NCI-H226 (cell line): ENCODE measurements at places on chromosomes 1 and 21.

- no peak for DNase-seq
These were observed 44.5 kb downstream of the RPS6KA1 start for GRCh38 chr1:26574018-26574417.

DNA sequence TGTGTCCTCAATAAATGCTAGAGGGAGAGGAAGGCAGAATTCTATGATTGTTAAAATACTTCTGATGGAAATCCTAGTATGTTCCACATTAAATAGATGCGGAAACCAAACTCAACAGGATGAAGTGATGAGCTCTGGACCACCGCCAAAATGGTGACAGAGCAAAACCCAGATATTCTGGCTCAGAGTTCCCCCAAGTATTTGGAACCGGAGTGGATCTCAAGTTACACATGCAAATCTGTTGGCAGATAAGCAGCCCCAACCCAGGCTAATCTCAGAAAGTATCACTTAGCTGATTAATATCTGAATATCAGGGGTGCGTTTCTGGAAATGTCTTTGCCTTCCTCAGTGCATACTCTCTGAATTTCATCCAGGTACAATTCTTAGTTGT lies 17.4 kb upstream of the GRHL3 start:
- DNase-seq: no peak

DNA sequence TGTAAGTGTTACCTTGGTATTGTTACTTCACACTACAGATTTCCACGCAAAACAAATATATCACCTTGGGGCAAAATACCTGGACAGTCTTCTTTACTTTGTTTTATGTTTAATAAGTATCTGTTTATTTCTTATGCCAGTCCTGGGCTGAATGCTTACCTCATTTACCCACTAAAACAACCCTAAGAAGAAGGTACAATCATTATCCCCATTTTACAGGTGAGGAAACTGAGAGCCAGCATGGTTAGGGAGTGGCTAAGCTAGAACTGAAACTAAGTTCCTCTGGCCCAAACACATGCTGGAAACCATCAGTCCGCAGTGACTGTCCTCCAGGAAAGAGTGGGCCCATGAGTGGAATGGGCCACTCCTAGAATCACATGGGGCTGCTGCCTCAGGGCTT lies 13.0 kb upstream of the GUCA2B start:
- no peak for DNase-seq

- DNase-seq: no peak
These were observed 259.7 kb upstream of the VAMP3 start for GRCh38 chr1:7511381-7511780.

GRCh38 chr1:185054365-185055060 lies 9.2 kb downstream of the RNF2 start:
- DNase-seq: no peak

DNA sequence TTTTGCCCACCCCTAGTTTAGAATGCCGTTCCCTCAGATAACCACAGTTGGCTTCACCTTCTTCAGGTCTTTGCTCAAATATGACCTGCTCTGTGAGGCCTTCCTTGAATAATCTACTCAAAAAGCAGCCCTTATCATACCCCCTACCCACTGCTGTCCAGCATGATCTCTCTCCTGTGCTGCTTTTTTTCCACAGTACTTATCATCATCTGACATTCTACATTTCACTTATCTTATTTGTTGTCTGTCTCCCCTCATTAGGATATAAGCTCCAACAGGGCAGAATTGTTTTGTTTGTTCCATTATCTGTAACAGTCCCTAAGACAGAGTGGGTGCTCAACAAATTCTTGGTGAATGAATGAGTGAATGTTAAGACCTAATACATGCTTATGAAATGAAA lies 18.1 kb downstream of the USP24 start:
- no peak for DNase-seq

GRCh38 chr1:166814611-166815010 lies 24.7 kb upstream of the POGK start:
- peak; percentile 44 for DNase-seq

DNA sequence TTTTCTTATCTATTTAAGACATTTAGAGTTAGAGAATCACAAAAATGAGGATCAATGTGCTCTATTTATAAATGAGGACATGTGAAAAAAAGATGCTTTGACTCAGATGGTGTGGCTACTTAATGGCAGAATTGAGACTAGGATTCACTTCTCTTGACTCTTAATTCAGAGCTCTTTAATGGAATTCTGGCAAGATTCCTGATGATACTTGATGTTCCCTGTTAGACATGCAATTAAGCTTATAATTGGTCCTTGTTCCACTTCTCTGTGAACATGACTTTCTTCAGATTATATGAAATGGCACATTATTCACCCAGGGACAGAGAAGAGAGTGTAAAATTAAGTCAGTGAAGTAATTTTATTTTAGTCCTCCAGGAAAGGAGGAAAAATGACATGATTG lies 165.3 kb downstream of the LRRC7 start:
- no peak for DNase-seq

DNA sequence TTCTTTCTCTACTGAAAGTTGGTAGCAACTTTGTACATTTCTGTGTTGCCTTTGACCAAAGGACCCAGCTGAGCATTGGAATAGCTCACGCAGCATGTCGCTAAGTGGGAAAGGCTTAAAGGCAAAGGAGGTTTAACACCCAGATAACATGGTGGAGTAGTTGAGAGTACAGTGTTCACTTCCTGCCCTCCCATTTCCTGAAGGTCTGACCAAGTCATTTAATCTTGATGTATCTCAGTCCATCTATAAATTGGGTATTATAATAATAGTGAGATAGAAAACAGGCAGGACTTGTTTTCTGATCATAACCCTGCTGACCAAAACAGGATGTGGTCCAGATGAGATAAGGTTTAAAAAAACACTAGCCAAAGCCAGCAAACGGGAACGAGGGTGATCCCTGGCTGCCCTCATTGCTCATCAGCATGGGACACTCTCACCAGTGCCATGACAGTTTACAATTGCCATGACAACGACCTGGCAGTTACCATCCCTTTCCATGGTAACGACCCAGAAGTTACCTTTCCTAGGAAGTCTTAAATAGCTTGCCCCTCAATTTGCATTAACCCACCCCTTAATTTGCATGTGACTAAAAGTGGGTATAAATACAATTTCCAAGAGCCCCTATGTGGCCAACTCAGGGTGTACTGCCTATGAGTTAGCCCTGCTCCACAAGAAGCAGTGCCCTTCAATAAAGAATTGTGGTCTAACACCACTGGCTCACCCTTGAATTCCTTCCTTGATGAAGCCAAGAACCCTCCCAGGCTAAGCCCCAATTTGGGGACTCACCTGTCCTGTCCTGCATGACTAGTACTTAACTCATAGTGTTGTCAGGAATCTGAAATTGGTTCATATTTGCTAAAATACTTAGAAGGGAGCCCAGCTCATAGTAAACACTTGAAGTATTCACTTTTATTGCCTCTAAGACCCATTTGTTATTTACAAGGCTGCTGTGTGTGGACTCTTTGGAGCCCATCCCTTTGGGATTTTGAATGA lies 28.4 kb upstream of the FHAD1 start:
- DNase-seq: peak; percentile 59

DNA sequence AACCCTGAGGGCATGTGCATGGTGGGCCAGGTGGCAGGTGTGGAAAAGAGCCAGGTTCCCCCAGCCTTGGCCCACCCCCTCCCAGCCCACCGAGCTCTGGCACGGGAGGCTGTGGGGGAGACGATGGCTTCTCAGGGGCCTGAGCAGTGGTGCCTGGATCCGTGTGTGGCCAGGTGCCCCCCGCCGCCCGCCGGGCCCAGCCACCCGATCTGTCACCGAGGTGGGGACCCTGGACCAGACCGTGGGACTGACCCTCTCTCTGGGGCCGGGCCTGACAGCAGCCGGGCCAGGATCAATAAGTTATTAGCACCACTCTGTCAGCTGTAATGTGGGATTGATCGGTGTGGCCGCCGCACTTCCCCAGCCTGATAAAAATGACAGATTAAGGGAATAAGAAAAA lies 13.8 kb downstream of the SAMD11 start:
- DNase-seq: no peak

DNA sequence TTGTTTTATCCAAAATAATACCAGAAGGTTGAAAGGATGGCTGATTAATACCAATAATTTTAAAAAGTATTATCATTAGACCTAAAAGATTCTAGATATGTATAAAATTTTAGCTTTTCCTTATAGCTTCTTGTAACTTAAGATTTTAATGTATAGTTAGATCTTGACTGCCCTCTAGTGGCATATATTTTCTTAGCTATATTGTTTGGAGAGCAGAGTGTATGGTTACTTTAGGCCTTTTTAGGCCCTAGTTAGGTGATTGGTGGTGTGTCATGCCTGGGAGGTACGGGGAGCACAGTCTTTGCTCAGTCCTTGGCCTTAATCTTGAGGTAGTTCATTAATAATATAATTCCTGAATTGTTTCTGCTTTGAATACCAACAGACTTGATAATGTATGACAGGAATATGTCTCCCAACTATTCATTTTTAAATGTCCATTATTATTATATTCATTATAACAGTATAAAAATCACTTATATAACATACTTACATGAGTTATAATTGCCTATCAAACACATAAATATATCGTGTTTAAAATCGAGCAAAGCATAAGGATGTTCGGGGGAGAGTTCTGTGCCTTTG lies 328.4 kb downstream of the ZP4 start:
- DNase-seq: peak; percentile 4

GRCh38 chr1:224509907-224510306 lies 75.3 kb upstream of the WDR26 start:
- DNase-seq: no peak

DNA sequence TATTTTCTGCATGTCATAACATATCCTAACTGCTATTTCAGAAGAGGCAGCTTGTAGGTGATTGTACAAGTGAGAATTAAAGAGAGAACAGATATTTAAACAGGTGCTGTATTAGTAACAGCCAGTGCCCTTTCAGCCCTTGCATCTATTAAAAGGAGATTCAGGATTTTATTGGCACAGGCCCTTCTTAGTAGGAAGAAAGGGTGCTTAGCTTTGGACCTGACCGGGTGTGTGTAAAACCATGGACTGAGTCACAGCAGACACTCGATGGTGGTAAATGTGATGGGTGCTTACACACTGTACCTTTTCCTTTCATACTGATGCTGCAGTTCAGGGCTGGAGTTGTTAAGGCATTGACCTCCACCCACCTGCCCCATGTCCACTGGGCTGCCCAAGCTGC lies 12.7 kb upstream of the CD101 start:
- no peak for DNase-seq

DNA sequence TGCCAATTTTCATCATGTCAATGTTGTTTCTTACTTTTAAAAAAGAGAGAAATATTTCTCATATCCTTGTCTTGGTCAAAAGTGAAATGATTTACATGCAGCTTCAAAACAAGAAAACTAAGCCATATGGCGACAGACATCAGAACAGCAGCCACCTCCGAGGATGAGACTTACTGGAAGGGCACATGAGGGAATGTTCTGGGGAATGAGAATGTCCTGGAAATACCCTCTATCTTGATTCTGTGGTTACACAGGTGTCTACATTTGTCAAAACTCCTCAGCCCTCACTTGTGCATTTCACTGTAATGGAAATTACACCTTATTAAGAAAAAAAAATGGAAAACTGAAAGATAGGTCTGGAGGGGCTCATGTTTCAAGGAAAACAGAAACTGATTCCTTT lies 14.2 kb upstream of the ECE1 start:
- DNase-seq: no peak

- peak; percentile 6 for DNase-seq
These were observed 28.5 kb upstream of the RNF2 start for GRCh38 chr1:185016880-185017279.

- no peak for DNase-seq
These were observed 128.5 kb upstream of the HNRNPU start for GRCh38 chr1:244992833-244993232.

- DNase-seq: no peak
These were observed 642 bp upstream of the SLC16A1 start for GRCh38 chr1:112956544-112957132.

- no peak for DNase-seq
These were observed 20.9 kb downstream of the SDC3 start for GRCh38 chr1:30887485-30888315.

GRCh38 chr21:29481081-29481480 lies 182.4 kb downstream of the BACH1 start:
- no peak for DNase-seq

DNA sequence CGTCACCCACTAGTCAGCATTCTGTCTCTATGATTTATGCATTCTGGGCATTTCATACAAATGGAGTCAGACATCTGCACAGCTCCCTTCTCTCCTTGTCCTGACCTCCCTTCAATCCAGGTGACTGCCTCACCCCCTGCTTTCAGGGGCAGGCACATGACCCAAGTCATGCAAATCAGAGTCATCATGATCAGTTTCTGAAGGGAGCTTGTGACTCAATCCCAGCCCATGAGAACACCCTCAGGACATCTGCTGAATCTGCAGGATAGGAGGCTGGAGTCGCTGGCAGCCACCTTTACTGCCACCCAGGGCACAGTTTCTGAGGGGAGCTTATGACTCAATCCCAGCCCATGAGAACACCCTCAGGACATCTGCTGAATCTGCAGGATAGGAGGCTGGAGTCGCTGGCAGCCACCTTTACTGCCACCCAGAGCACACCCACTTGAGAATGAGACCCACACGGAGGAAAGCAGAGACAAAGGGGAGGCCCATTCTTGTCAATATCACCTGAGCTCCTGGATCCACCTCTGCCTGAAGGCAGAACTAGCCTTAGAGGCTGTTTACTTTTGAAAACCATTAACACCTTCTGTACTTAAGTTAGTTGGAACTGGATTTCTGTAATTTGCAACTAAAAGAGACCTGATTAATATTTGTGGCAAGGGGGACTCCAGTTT lies 62.3 kb upstream of the SLC25A33 start:
- DNase-seq: peak; percentile 77

DNA sequence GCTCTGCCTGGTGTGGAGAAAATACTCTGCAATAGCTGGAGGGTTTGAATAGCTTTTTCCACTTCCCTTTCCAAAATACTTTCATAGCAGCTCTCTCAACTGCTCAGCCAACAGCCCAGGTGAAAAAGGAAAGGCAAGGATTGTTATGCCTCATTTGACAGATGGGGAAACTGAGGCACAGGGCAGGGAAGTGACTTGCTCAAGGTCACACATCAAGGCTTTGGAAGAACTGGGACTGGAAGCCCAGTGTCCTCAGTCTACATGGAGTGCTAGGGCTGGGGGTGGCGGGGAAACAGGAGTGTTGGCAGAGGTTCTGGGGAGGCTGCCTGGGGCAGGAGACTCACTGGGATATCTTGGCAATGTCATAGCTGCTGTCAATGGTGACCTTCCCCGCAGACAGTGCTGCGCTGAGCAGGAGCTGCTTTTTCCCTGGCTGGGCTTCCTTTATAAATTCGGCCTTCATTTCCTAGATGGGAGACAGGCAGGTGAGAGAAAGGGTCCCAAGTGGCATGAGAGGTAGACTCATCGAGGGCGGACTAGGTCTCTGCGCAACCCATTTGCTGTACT lies 4.0 kb downstream of the CHI3L1 start:
- no peak for DNase-seq
